CD4-positive, alpha-beta T cell treated with Interleukin-4 for 4 hours (primary cell): ENCODE measurements at places on chromosomes 12 and 14.

GRCh38 chr12:10218021-10218420, 5.3 kb downstream of the GABARAPL1 start:
- no peak for DNase-seq

DNA sequence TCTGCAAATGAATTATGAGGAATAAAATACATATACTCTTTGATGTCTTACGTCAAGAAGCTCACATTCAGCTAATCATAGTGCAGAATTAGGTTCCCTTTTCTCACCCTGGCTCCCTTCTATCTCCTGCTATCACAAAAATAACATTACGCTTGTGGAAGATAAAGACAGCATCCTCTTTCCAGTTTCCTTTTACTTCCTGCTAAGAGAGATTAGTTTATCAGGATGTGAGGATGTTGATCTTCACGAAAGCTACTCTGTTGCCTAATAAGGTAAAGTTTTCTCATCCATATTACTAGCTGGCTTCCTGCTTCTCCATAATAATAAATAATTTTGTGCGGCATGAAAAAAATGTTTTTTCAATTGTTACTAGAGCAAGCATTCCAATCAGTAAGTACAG, 217.7 kb upstream of the DCN start:
- DNase-seq, result no peak

DNA sequence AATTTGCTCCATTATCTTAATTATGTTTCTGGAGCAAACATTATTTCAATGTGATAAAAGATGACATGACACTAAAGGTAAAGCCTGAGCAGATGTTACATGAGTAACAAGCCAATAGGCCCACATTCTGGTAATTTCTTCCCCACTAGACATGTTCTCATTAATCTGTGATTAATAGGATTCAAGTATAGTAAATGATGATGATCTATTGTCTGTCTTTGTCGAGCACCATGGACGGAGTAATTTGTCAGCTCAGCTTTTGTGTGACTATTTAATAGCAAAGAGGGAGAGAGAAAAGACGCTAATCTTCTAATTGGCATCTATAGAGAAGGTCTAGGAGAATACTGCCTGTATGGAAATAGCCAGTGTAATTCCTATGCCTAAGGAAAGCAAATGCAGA, 62.2 kb upstream of the INSM2 start:
- no peak for DNase-seq

GRCh38 chr12:21683115-21683514, 25.5 kb upstream of the LDHB start:
- DNase-seq, result no peak

GRCh38 chr12:22738945-22739344, 114.0 kb downstream of the ETNK1 start:
- DNase-seq, result no peak
